ENCODE measurements at places on chromosomes 1 and 21.

GRCh38 chr1:243520831-243521230, 265.0 kb downstream of the SDCCAG8 start:
- DNase-seq = no peak

- DNase-seq = peak; percentile 85
These were observed 1.6 kb upstream of the CTSK start for GRCh38 chr1:150809651-150810050.

GRCh38 chr1:172883844-172884243, 166.9 kb downstream of the TNFSF18 start:
- DNase-seq = no peak

GRCh38 chr1:48203287-48203900, 19.1 kb upstream of the SLC5A9 start:
- DNase-seq = peak; percentile 13

DNA sequence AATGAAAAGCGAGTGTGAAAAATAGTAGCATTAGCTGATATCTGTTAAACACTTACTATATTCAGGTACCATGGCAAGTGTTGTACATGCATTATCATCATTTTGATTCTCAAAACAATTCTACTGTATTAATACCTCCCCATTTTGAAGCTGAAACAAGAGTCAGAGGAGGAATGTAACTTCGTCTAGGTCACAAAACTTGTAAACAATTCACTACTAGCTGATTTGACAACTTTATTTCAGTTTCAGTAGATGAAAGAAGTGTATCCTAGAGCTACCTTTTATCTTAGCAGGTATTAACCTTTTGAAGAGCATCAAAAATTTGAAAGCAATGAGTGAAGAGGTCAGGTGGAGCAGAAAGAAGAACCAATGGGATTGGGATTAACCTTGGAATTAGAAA, 1.6 kb downstream of the CD84 start:
- DNase-seq = no peak

DNA sequence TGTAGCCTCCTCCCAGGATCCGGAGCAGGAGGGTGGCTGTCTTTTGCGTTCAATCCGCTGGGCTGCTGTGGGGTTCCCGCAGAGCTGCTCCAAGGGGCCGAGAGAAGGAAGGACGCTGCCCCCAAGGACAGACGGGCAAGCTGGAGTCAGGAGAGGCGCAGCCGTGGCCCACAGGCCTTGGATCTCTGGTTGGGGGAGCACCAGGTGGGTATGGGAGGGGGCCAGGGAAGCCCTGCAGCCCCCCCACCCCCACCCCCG, 15.9 kb upstream of the SKI start:
- no peak for DNase-seq

DNA sequence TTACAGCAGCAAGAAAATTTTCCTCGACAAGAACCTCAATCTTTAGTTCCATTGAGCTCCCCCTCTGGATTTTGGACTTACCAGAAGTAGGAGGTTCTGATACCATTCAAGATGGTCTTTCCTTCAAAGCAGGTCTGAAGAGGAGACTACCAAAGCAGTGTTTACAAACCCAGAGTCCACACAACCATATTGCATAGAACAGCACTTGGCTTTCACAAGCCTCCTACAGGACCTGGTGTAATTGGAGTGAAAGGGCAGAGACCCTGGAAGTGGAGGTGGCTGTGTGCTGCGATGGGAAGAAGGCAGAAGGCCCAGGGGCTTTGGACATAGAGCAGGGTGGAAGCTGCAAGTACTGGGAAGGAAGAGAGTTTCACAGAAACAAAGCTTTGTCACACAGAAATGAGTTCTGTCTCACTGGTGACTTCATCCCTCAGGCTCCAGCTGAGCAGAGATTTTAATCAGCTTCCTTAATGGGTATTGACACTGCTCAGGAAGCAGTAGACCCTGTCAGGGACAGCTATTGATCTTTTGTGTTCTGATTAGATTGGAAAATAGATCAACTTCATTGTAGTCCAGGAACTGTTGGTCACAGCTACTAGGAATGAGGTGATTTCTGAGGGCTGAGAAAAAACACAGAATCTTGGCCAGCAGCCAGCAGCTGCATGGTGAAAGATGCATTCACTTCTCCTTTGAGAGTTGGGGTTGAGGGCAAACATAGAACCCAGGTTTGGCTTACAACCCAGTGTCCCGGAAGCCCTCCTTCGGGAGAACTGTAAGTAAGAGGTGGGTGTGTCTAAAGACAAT, 124.0 kb downstream of the SYT2 start:
- peak; percentile 69 for DNase-seq

GRCh38 chr1:65097076-65097475, 50.9 kb upstream of the AK4 start:
- no peak for DNase-seq

DNA sequence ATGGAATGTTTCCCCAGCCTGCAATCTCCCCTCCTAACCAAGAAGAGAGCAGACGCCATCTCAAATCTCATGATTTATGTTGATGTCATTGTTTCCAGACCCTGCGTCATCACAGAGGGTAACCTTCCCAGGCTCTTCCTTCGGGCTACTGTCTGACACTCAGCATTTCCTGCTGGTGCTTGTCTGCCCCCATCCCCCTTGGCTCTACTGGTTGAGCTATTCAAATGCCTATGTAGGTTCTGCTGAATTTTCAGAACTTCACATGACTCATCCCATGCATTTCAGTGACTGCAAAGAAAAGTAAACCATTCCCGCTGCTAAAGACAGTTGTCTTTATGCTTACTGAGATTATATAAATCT, 24.8 kb upstream of the ITPKB start:
- DNase-seq = peak; percentile 89

DNA sequence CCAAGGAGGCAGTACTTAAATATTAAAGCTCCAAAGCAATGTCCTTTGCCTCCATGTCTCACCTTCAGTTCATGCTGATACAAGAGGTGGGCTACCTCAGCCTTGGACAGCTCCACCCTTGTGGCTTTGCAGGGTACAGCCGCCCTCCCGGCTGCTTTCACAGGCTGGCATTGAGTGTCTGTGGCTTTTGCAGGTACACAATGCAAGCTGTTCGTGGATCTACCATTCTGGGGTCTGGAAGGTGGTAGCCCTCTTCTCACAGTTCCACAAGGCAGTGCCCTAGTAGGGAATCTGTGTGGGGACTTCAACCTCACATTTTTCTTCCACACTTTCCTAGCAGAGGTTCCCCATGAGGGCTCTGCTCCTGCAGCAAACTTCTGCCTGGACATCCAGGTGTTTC, 324.8 kb downstream of the COL11A1 start:
- no peak for DNase-seq

GRCh38 chr1:229217716-229218115, 53.2 kb upstream of the RAB4A start:
- DNase-seq = no peak

GRCh38 chr1:19647643-19648042, 3.5 kb downstream of the NBL1 start:
- DNase-seq = no peak

DNA sequence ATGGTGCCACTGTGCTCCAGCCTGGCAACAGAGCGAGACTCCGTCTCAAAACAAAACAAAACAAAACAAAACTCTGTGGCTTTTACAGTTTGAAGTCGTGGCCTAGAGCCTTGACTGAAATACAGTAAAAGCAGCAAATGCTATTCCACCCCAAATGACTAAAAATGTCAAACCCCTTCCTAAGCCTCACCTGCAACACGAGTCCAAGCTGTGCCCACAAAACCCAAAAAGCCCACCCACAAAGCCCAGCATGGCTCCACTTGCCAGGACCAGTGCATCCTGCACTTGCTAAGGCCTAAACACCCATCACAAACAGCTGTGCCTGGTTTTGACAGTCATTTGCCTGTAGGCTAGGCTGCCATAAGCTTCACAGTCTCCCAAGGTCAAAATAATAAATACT, 21.3 kb downstream of the VAV3 start:
- no peak for DNase-seq

DNA sequence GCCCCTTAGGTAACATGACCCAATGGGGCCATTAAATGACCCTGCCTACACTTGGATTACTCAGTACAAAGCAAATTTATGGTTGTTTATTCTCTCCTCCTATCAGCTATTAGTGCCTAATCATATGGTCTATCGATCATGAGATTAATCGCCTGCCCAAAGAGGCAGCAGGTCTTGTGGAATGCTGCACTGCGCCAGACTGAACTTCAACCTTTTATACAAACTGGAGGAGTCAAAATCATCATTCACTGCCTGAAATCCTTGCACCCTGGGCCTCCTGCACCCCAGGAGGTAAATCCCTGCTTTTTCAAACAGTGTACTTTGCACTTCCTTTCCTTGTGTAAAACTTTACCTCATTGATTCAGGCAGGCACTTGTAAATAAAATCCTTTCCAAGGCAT, 69.7 kb downstream of the NFIA start:
- DNase-seq = no peak

DNA sequence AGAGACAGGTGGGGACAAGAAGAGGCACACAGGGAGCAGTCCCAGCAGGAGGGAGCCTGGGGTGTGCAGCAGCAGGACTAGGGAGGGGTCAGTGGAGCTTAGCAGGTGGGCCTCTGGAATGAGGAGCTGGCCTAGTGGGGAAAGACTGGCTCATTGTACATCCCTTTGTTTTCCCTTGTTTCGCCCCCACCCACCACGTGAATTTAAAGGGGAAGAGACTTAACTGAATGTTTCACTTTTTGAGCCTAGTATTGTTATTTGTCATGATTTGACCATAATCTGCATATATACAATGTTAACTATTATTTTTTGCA, 181.7 kb downstream of the DHRS3 start:
- no peak for DNase-seq

- DNase-seq = no peak
These were observed 3.4 kb downstream of the GDAP2 start for GRCh38 chr1:117925981-117926380.

DNA sequence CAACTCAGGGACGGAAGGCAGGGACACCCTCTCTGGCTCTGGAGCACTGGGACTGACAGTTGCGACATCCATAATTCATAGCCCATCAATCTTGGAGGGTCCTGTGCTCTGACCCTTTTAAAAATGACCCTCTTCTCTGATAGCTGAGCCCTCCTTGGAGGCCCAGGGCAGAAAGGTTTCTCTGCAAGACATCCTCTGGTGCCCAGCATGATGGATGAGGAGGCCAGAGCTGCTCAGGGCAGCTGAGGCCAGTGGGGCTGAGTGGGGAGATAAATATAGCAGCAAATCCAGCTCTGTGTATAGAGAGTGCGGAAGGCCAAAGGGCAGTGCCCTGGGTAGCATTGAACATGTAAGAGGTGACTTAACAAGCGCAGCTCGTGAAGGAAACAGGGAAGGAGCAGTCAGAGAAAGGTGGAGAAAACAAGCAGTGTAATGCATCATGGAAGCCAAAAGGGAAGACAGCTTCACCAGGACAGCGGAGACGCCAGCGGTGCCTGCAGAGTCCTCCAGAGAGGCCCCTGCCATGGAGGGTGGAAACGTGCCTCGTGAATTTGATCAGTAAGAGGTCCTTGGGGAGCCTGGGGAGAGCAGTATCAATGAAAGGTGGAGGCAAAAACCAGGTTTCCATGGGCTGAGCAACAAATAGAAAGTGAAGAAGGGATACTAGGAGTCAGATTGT, 50.4 kb upstream of the FMOD start:
- DNase-seq = no peak

GRCh38 chr1:46003315-46003714, 129.1 kb downstream of the PIK3R3 start:
- DNase-seq = no peak

GRCh38 chr1:181919542-181919941, 142.0 kb downstream of the ZNF648 start:
- no peak for DNase-seq

- no peak for DNase-seq
These were observed 8.8 kb downstream of the TBCE start for GRCh38 chr1:235375919-235376605.

DNA sequence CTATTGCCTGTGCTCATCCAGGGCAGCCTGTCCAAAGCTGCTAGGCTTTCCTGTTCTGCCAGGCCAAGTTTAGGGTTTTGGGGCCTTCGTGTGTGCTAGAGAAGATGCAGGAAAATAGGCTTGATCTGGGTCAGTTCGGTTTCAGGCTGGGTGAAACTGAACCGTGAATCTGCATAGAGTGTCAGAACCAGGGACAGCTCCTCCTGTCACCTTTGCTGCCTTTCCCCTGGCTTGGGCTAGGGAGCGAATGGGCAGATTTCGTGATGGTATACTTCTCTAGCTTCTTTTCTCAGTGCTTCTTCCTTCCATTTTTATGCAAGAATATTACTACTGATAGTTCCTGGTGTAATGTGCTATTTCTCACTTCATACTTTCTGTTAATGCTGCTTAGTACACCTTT, 6.0 kb upstream of the AGO1 start:
- DNase-seq = peak; percentile 23

DNA sequence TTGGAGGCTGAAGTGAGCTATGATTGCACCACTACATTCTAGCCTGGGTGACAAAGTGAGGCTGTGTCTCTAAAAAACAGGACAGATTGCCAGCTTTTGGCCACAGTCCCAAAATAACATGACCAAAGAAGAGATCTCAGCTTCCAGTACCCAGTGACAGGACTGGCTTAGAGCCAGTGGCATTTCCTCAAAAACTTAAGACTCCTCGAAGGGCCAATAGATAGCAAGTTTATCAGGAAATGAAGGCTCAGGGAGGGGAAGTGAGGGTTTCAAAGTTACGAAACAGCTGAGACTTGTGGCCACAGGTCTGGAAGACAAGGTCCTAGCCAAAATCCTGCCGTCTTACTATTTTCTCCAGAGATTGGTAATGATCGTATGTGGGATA, 6.3 kb upstream of the TMEM39B start:
- DNase-seq = peak; percentile 88

DNA sequence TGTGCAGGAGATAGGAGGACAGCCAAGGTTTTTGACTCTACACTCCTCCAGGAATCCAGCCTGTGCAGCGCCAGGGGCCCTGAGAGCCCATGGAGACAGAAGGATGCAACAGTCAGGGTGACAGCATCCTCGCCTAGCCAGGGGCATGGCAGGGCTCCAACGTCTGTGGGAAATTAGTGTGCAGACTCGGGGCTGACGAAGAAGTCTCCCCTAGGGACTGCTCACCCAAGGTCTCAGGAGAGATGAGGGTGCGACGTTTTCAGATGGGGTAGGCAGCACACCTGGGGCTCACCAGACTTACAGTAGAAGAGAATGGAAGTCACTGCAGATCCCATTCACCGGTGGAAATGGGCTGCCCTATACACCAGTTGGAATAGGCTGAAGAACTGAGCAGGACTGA, 241.7 kb downstream of the SETD4 start:
- DNase-seq = peak; percentile 12

DNA sequence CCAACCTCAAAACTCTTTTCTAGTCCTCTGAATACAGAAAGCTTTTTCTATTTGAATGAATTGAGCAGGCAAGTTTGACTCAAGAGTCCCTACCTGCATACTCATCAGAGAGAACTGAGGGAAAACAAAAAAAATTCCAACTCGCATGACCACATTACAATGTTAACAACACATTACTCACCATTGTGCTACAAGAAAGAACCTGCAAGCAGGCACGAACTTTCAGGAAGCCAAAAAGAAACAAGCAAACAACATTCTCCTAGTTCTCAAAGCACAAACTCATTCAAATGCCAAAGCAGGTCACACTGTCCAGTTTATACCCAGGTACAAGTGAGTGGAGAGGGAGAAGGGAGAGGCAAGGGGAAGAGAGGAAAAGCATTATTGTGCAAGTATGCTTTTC, 14.6 kb downstream of the OTUD7B start:
- peak; percentile 33 for DNase-seq
